Stimulated activated CD4-positive, alpha-beta T cell treated with anti-CD3 and anti-CD28 coated beads, Interleukin-1b, Interleukin-23, amount 100 ng/mL, for 1 hour (primary cell): ENCODE measurements at places on chromosomes 12 and 14.
A peak's percentile ranks its signal among the peaks of the same experiment; 100 is the strongest.

GRCh38 chr14:64092338-64092737, 201.8 kb downstream of the ESR2 start:
- DNase-seq: no peak

- no peak for DNase-seq
Observed at GRCh38 chr12:48695859-48696258, 13.8 kb upstream of the KANSL2 start.

DNA sequence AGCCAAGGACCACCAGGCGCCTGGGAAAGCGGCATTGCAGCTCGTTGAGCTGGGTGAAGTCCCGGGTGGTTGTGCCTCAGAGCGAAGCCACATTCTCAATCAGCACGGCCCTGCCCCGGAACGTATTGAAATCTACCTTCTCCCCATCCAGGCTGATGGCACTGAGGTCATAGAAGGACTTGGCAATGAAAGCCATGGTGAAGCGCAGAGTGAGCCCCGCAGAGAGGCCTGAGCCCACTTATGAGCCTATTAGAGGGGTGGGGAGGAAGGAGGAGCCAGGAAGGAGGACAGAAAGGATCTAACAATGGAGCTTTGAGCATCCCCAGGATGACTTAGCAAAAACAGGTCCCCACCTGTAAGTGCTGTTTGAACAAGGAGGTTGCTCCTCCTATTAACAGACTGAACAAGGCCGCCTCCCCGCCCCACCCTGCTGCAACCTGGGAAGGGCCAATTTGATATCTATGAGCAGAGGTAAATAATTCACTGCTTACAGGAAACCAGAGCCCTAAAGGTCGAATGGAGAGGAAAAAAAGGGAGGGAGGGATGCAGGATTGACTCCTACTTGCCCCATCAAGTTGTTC, at the start of gene GPX2:
TSS of gene GPX2 (minus strand) at position 215 of the 581 bp plus-strand sequence. CDS start at position 196, 19 bp downstream.
- DNase-seq: no peak

DNA sequence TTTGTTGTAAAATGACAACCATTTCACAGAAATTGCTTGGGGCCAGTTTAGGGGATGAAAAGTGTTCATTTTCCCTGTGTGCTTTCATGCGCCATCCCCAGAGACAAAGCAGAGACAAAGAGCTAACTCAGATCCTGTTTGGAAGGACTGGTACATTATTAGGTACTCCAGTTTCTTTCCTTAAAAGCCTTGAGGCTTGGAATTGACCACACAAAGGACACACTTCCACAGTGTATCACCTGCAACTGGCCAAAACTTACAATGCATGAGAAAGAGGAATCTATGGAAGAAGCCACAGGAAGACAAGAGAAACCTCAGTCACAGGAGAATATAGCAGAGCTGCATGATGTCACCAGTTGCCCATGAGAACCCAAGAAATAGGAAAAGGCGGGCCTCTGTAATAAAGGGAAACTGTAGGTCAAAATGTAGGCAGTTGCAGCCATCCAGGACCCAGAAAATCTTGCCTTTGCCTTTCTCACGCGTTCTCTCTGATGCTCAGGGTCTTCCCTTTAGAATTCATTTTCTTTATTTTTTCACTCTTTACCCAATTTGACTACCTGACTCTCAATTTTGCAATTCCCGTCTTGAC, 339.0 kb downstream of the RMST start:
- DNase-seq: no peak

DNA sequence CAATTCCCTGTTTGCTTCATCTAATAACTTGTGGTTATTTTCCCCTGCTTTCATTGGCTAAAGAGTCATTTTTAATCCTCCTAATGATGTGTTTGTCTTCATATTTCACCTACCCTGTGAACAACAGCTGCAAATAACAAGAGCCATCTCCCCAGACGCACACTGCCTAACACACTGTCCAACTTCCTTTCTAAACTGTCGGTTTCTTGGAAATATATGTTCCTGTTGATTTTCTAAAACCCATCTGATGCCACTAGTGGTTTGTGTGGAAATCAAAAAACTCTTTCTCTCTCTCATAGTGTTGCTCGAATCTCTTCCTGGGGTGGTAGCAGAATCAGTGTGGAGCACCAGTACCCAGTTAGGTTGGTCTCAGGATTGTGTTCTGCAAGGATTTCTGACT, 226.9 kb downstream of the EPS8 start:
- no peak for DNase-seq

- DNase-seq: no peak
Observed at GRCh38 chr12:117847371-117847770, 121.4 kb downstream of the KSR2 start.

DNA sequence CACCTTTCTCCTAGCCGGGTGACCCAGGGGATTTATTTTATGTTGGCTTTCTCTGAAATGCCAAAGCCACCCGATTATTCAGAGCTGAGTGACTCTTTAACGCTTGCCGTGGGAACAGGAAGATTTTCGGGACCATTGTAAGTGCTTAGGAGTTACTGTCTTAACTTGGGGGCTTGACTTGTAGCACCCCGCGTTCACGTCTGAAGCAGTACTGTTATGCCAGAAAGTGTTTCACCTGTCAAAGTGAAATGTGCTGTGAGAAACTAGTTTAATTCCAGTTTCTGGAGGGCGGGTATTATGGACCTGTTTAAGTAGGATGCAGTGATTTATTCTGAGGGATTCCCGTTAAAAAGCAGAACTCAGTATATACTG, 218 bp downstream of the LYSET start:
- no peak for DNase-seq

DNA sequence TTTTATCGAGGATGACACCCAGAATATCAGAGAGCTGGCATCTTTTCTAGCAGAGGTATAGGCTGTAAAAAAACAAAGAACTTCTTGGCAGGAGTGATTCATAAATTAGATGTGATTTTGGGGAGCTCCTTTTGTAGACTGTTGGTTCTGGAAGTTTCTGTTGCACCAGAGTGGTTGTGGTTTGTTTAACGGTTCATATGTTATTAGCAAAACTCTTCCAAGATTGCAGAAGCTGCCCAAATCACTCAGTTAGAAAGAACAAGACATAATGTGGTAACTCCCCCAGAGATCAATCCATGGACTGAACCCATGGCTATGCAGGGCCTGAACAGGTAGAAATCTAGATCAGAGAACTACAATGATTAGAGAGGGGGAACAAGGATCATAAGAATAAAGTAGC, 6.7 kb upstream of the RNASE10 start:
- no peak for DNase-seq

GRCh38 chr12:4064008-4064407, 190.8 kb upstream of the PARP11 start:
- no peak for DNase-seq

DNA sequence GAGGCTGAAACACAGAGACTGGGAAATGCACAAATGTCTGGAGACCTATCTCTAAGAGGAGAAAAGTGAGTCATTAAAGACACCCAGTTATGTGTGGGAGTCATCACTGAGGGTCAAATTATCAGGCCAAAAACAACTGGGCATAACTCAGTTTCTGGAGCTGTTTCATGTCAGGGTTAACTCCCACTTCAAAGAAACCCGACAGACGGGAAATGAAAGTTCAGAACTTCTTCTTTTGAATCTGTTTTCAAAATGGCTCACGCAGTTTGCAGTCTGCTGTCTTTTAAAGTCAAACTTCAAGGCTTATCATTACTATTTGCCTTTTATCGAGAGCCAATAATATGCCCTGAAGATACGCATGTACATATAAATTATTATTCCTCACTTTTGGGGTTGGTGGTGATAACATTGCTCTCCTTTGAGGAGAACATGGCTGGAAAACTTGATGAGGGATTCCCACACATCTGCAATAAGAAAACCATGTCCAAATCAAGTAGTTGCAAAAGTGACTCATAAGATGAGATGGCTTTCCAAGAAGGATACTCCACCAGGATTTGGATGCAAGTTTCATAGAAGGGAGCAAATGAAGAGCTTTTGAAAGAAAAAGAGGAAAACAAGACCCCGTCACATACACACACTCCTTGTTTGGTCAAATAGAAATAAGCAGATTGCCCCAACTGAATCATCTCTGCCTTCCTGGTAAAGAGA, 341.4 kb downstream of the ADAMTS20 start:
- DNase-seq: no peak

GRCh38 chr12:91239481-91239880, 56.9 kb upstream of the DCN start:
- DNase-seq: no peak

GRCh38 chr14:59275668-59276067, 87.2 kb downstream of the DAAM1 start:
- DNase-seq: no peak

GRCh38 chr12:67025543-67026114, 243.5 kb upstream of the CAND1 start:
- DNase-seq: peak; percentile 6

GRCh38 chr12:71061451-71061850, 96.3 kb downstream of the TSPAN8 start:
- no peak for DNase-seq

- no peak for DNase-seq
Observed at GRCh38 chr14:53714495-53715192, 242.0 kb downstream of the BMP4 start.

- DNase-seq: no peak
Observed at GRCh38 chr14:96852823-96853422, 55.7 kb downstream of the VRK1 start.

DNA sequence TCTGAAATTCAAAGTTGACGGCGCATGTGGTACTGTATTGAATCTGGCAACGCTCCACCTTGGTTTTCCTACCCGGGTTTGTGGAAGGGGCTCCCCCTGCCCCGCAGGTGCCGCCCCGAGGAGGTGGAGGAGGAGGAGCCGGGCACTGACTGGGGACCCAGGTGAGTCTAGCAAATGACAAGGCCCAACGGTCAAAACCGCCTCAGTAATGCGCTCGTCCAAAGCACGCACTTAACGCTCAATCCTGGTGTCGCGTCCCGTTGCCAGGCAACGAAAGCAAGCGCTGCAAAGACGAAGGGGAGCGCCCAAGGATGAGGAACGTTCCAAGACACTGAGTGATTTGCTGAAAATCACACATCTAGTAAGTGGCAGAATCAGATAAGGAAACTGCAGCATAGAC, 24.0 kb upstream of the CLEC4E start:
- DNase-seq: no peak
